ENCODE measurements at places on chromosomes 2 and 18.

DNA sequence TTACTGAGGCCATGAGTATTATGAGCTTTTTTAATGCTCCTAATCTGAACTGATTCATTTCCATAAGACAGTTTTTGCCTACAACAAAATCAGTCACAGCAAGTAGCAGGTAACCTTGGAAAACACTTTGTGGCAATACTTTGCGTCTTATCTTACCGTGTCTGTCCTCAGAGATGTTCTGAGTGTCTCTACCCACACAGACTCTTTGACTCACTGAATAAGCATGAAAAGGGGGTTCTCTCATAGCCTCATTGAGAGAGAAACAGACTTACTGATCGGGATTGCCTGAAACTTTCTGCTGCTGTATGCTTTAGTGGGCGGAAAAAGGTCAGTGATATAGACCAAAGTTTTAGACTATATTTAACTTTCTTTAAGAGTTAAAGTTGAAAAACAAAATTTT lies 92.6 kb downstream of the MYL12B start:
- DNase-seq = no peak

DNA sequence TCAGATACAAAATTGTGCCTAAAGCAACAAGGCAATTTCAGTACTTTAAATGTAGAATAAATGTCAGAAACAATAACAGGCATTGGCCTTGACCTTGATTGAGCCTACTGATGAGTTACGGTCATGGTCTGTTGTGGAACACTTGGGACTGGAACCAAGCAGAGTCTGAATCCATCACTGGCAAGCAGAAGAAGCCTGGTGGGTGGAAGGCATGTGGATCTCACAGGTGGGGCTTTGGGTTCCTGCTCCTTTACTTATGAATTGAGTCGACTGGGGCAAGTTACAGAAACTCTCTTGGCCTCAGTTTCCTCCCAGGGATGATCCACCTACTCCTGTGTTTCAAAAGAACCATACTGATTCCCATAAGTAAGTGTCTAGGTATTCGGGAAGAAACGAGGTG lies 102.3 kb downstream of the KCNF1 start:
- no peak for DNase-seq

DNA sequence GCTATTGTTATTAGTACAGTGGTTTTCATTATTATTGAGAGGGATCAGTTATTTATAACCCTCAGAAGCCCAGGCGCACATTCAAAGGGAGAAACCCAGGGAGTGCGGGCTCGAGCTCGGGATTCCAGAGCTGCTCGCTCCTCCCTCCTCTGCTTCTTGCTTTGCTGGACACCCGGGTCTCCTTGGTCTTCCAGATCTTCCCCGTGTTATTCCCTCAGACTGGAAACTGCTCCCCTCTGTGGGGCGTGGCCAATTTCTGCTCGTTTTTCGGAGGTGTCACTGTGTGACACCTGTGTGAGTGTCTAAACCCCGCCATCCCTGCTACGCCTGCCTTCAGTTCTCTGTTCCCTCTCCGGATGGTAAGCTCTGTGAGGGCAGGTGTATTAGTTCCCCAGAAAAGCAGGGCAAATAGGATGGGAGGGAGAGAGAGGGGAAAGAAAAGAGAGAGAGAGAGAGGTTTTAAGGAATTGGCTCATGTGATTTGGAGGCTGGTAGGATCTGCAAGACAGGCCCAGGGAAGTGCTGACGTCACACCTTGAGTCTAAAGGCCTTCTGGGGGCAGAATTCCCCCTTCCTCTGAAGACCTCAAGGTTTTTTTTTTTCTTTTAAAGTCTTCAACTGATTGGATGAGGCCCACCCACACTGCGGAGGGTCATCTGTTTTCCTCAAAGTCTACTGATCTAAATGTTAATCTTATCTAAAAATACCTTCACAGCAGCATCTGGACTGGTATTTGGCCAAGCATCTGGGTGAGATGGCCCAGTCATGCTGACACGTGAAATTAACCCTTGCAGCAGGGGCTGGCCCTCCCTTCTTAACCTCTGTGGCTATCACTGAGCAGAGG lies 457.3 kb upstream of the ID2 start:
- DNase-seq = no peak

- DNase-seq = peak; percentile 53
Observed at GRCh38 chr2:54599914-54600313, 123.5 kb upstream of the EML6 start.

GRCh38 chr2:236947294-236947693 lies 138.4 kb upstream of the COPS8 start:
- no peak for DNase-seq

DNA sequence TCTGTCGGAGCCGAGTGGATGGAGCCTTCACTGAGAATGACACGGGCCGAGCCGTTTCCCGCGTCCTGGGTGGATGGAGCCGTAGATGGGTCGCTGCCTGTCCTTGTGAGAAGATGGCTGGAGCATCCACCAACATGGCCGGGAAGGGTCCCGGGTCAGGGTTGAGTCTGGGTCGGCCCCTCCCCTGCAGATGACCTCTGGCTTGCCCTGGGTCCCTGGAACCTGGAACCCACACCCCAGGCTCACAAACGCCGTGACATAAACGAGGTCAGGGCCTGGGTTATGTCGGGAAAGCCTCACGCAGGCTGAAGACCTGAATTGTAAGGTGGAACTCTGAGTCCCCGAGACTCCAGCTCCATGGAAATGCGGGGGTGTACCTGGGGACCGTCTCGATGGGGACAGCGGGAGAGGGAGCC lies 94.9 kb downstream of the NFATC1 start:
- DNase-seq = no peak

GRCh38 chr18:50196261-50196660 lies 1.3 kb upstream of the MYO5B start:
- no peak for DNase-seq

GRCh38 chr2:212904646-212905045 lies 246.8 kb downstream of the IKZF2 start:
- DNase-seq = no peak

- DNase-seq = no peak
Observed at GRCh38 chr2:120142528-120143219, 80.5 kb downstream of the TMEM185B start.

DNA sequence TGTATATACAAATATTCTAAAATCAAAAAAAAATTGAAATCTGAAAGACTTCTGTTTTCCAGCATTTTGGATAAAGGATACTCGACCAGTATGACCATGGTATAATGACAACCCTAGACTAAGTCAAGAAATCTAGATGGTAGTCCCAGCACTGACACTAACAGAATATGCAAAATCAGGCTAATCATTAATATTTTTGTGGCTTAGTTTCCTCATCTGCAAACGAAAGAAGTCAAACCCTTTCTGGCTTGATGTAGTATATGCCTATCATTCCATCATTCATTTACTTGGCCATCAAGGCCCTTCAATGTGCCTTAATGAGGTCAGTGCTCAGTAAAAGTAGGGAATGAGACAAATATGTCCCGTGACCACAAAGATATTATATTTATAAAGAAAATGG lies 83.5 kb downstream of the NCKAP5 start:
- DNase-seq = no peak

DNA sequence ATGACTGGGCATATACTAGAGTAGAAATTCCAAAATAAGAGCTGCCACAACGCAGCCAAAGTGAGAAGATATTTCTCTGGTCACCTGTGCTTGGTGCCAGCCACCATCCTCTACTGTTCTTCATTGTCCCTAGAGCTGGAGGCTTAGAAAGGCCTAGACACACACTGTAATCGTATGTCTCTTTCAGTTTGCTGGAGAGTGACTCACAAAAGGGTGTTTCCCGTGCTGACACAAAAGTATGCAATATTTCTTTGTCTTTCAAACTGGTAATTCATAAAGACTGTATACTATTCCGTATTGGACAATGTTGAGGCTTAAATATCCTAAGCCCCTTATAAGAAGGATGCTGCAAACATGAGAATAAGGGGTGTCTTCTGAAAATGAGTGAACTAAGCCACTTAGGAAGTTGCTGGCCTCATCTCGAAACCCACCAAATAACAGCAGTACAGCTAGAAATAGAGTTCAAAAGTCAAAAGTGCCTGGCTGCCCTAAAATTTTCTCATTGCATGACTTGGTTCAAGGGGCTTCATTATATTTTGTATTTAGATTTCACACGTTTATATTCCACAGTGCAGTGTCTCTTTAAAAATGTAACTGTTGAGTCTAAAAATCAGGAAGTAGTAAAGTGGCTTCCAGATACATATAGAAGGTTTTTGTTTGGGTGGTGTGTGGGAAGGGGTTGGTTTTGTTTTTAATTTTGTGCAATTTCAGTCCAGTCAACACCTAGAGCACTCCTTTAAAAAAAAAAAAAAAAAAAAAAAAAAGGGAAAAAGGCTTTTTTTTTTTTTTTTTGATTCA lies 601.1 kb downstream of the ARHGAP15 start:
- DNase-seq = no peak

DNA sequence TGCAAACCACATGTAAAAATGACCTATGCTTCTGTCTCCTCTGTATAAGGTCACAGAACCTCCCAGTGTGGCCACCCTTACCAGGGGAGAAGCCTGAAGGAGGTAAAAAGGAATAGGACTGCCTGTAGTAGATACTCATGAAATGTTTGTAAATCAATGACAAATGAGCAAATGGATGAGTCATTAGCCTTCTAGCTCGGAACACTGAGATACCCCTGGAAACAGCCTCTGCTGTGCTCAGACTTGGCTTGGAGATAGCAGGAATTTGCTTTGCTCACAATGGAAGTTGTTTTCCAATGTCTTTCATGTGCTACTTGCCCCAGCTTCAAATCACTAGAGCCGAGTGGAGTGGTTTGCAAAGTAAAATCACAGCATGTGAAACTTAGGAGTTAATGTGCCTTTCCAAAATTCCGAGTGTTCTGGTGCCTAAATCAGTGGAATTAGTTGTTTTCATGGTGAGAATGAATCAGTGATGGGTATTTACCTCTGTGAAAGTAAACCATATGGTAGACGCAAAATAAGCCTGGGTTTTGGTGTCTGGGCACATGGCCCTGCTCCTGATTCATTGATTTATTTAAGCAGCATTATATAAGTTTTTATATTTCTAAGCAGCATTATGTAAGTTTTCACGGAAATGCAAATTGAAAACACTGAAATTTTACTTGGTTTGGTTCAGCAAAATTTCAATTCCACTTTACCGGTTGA lies 154.0 kb upstream of the MAP3K20 start:
- DNase-seq = no peak

DNA sequence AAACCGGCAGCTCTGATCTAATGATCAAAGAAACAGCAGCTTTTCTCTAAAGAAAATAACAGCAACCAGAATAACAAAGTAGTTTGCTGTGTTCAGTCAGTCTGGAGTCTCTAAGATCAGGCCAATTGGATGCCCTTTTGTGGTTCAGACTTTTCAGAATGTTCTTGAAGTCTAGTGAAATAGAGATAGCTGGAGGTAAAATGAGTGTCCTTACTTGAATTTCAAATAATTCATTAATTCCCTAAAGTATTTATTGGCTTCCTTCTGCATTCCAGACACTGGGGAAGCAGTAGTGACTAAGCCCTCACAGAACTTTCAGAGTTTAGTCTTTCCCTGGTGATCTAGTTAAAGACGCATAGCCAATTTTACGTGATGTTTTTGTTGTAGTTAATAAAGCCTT lies 58.7 kb downstream of the C18orf54 start:
- DNase-seq = no peak

GRCh38 chr2:176446718-176447414 lies 177.6 kb downstream of the MTX2 start:
- DNase-seq = no peak

GRCh38 chr2:166805753-166806152 lies 82.5 kb upstream of the XIRP2 start:
- no peak for DNase-seq

DNA sequence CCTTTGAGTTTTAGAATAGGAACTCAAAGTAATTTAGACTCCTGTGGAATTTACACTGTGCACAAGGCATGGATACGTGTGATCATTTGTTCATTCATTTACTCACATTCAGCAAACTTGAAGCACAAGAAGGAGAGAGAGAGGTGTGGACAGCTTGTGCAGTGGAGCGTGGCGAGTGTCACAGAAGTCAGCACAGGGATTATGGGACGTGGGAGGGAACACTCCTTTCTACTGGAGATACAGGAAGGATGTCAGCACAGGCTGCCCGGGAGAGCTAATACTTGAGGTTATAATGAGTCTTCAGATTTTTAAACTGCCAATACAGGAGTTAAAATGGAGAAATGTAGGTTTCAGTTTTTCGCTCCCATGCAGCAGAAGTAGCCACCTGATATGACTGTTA lies 7.0 kb downstream of the FAM228A start:
- peak; percentile 61 for DNase-seq

DNA sequence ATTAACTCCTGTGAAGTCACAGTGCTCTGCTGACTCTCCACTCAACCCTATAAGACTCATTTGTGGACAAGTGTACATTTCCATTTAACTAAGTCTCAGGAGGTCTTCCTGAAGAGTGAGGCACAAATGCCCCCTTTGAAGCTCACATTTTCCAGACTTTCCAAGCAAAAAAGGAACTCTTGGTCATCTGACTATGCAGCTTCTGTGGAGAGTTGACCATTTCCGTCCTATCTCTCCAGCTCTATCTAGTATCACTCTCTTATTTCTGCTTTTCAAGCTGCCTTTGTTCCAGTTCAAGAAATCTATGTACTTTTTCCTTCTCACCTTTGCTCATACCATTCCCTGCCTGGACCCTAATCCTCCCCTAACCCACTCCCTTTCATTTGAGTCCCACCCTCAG lies 77.0 kb downstream of the ANTXR1 start:
- no peak for DNase-seq

DNA sequence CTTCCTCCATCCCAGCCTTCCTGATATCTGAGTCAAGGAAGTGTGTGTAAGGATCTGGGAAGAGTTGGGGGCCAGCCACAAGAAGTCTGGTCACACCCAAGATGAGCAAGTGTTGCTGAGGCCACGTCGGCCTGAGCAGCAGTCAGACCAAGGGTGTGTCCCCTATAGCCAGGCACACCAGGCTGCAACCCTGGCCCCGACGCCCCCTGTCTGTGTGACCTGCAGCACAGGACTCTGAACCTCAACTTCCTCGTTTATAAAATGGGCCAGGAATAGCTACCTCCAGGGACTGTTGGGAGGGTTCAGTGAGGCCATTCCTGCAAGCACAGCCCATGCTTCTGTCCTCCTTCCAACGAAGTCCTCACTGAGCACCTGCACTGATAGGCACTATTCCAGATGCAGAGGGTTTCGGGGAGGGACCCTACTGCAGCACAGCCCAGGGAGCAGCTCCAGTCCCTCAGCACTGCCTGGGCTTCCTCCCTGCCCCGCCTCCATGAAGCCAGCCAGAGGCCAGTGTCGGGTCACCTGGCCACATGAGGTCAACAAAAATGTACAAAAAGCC lies 13.3 kb downstream of the LIMS2 start:
- DNase-seq = no peak

DNA sequence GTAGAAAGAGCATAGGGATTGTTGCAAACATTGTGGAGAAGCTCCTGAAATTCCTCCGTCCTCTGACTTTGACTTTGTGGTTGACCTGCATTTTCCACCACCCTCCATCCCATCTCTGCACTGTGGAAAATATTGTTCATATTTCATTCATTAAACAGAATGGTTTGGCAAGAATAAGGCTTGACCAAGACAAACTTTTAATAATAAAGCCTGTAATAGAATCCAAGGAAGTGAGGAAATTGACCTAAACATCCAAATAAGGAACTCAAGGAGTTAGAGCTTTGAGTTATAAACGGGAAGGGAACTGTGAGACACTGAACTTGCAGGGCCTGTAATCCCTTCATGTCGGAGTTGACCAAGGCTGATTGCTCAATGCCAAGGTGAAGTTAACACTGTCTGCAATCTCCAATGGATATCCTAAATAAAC lies 115.2 kb downstream of the GFPT1 start:
- DNase-seq = no peak

GRCh38 chr2:121066526-121066925 lies 218.5 kb downstream of the TFCP2L1 start:
- no peak for DNase-seq

Measured in NCI-H2029 (cell line).